ENCODE measurements at places on chromosomes 4 and X.

DNA sequence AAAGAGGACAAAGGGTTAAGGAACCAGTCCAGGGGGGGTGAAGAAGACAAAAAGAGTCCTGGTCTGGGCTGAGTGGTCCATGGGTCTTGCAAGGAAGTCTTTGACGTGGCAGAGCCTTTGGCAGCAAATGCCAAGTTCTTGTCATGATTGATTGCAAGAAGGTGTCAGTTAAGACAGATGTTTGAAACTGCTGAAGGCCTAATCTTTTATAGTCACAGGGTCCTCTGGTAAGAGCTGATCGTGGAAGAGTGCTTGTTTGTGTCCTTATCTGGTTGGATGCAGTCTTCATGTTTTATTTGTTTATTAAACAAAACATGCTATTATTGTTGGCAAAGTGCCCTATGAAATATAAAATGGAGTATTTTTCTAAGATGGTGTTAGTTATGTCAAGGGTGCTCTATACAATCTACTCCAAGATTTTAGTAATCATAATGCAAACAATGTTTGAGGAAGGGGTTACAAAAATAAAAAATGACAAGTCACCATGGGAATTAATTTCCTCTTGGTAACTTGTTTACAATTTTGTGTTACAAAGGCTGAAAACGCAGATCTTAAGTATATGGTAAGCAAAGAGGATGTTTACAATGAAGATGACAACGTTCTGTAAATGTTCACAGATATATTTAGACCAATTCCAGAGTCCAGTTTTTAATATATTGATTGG is 85.9 kb downstream of the MAGED4 start:
- DNase-seq: no peak

- DNase-seq: no peak
Observed at GRCh38 chrX:95953564-95953963, 731.1 kb upstream of the DIAPH2 start.

- no peak for DNase-seq
Observed at GRCh38 chr4:153036931-153037482, 100.9 kb downstream of the FHDC1 start.

DNA sequence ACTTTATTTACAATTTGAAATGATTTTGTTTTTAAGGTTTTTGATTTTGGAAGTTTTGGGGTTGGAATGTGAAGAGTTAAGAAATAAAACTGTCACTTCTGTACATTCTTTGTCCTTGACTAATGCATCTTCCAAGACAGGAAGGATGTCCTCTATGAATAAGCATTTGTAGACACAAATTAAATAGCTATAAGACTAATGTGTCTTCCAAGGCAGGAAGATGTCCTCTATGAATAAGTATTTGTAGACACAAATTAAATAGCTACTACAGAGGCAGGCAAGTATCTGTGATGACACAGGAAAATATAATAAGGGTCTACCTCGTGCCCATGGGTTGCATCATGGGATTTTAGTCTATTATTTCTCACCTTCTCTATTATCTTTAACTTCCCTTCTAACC is 14.5 kb downstream of the PRSS48 start:
- DNase-seq: no peak

DNA sequence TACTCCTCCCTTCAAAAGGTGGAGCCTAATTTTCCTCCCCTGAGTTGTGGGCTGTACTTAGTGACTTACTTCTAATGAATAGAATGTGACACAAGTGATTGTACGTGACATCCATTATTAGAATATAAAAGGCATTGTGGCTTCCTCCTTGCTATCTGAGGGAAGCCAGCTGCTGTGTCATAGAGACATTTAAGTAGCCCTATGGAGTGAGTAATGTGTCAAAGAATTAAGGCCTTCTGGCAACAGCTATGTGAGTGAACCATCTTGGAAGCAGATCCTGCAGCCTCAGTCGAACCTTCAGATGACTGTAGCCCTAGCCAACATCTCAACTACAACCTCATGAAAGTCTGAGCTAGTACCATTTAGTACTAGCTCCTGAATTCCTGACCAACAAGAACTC is 76.1 kb downstream of the BCOR start:
- no peak for DNase-seq

DNA sequence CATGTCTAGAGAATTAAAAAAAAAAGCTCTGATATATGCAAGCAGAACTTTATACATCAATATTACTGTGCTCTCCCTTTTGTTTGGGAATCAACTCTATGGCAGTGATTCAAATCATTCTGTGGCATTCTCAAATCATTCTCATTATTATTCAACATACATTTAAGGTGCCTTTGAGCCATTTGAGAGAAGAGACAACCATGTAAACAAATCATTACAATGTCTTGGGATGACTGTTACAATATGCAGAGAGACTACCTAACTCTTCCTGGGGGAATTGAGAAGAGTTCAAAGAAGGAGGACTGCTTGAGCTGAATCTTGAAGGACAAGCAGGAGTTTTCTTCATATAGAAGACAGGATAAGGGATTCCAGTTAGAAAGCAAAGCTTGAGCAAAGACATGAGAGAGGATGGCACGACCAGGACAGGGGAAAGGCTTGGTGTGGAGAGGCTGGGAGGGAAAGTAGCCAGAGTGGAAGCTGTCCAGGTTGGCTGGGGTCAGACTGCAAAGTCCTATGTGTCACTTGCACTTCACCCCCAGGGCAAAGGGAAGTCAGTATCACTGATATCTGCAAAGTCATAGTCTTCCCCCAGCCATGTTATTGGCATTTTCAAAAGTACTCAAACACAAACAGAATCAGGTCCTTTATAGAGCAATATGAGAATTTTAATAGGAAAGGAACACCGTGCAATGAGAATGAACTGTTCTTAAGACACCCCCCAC is 9.0 kb downstream of the SEC24D start:
- no peak for DNase-seq

DNA sequence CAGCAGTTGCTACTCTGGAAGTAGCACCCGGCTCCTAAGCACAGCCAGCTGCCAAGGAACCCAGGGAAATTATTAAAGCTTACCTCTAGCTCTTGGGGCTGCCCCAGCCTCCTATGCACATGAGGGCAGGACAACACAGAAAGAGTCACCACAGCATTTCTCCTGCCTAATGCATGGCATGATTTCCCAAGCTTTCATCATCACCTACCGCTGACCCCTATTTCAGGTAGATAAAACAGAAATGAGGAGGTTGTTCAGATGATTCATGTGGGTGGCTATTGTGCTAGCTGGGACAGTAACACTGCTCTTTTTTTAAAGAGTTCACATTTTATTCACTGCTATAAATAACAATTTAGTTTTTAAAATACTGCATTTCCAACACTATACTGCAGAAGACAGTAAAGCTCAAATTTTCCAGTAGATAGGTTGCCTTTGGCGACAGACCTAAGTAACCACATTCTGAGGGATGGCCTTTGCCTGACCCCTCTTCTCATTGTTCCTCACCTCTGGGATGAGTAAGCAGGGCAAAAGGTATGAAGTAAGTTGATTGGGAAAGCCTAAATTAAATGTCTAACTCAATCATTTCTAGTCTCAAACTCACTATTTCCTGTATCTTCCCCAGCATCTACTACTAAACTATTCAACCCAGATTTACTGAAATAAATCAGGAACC is 16.7 kb downstream of the CASK start:
- no peak for DNase-seq
